ENCODE measurements at places on chromosomes 11 and 22.

DNA sequence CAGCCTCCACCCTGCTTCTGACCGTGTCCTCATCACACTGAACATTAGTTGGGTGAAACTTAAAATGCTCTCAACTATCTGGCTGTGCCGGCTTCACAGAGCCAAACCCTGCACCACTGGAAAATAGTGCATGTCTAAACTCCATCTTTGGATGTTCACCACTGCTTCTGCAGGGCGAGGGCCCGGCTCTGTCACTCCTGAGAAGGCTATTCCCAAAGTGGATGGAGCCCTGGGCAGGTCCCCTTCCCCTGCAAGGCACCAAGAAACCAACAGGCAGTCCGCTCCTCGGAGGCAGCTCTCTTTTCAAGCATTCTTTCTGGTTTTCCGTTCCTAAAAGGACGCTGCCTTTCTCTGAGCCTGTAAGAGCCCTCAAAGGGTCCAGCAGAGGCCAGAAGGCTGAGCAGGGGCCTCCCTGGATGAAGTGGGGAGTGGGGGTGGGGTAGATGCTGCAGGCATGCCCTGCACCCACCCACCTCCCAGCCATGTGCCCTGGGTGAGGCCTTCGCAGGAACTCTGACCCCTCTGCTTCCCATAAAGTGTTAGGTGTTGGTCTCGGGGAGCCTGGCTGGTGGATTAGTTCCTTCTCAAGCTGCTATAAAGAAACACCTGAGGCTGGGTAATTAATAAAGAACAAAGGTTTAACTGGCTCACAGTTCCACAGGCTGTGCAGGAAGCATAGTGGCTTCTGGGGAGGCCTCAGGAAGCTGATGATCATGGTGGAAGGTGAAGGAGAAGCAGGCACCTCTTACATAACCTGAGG lies 23.3 kb downstream of the LINC01488 start:
- no peak for DNase-seq

DNA sequence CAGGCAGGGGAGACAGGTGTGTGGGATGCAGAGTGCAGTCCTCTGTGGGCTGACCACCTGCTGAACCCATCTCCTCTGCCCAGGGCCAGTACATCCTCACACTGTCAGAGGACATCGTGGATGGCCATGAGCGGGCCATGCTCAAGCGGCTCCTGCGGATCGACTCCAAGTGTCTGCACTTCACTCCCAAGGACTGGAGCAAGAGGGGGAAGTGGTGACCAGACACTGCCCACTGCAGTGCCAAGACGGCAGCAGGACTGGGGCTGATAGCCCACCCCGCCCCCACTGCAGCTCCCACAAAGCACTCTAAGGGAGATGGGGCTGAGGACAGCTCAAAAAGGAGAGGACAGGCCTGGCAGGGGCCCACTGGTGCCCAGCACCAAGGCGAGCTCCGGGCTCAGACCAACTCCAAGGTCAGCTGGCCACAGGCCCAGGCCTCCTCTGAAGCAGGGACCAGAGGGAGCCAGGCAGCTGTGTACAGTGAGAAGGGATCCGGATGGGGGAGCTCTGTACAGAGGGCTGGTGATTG lies 1.6 kb downstream of the RNASEH2C start:
- no peak for DNase-seq

- no peak for DNase-seq
Measured at GRCh38 chr11:5626196-5626595, 1.4 kb downstream of the TRIM34 start.

GRCh38 chr11:9663699-9664275 lies at the start of gene SWAP70:
Gene SWAP70 (plus strand): TSS chr11:9664077. CDS start chr11:9664180, 103 bp downstream.
- DNase-seq = peak; percentile 88

DNA sequence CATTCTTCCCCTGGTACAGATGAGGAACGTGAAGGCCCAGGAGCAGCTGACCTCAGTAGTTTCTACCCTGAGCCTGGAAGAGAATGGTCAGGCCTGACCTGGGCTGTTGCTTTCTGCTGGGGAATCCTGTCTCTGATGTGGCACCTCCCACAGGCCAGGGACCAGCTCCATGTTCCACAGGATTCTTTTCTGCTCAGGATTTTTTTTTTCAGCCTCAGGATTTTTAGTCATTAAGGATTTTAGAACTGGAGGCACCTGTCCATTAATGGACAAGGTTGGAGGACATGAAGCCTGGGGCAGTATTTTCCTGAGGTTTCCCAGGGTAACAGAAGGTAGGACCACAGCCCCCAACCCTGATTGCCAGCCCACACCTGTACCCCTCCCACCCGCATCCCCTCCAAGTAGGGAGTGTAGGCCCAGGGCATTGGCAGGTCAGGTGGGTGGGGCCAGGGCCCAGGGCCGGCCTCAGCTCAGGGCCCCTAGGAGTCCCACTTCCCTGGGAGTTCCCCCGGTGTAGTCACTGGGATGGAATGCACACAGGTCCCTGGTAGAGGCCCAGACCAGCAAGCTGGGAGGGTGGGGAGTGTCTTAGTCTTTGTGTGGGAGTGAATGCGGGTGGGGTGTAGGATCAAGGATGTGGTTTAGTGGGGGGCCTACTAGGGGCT lies 16.1 kb downstream of the BIK start:
- no peak for DNase-seq

GRCh38 chr11:15157606-15158137 lies 42.9 kb downstream of the INSC start:
- DNase-seq = no peak

DNA sequence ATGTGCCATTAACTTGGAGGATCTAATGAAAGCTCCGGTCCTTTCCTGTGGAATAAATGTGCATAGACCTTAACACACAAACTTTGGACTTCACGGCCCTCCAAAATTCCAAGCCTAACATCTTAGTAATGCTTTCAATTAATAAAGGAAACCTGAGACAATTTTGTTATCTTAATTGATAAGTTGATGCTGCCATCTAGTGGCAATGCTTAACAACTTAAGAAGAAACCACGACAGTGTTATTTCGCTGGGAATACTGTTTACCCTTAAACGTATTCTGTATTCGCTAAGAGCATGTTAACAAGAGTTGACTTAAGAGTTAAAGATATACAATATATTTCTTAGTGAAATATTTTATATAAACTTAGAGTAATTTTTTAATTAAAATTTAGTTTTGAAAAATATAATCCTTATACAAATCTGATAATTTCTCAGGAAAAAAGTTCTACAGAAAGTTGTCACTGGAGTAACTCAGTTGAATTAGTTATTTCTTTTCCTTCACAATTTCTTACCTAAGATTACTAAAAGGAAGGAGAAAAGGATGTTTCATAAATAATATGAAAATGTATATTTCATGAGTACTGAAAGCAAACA lies 35.0 kb upstream of the OR9G4 start:
- peak; percentile 7 for DNase-seq

GRCh38 chr11:32888805-32889204 lies 3.8 kb upstream of the QSER1 start:
- no peak for DNase-seq

- no peak for DNase-seq
Measured at GRCh38 chr11:71145988-71146824, 106.2 kb downstream of the SHANK2 start.

DNA sequence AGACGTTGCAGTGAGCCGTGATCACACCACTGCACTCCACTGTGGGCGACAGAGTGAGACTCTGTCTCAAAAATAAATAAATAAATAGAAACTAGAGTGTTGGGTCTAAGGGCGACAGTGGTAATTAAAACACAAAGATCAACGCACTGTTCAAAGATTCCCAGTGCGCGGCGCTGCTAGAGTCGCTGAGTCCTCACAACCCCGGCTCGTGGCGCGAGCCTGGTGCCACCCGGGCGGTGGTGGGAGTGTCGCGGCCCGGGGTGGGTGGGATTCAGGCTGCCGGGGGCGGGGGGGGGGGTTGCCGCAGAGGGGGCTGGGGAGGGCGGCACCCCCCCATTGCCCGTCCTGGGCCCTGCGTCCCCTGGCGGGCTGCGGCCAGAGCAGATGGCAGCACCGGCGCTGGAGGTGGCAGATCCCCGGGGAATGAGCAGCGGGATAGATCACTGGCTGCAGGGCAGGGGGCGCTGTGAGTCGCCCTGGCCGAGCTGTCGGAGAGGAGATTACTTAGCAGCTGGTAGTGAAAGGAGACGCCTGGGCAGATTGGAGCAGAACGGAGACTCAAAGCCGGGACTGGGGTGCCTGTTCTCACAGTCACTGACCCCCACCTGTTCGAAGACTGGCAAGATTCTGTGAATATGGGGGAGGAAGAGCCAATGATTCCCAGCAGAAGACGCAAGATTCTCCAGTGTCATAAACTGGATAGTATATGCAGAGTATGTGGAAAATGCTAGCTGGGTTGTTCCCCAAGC lies 30.2 kb upstream of the APOBEC3A start:
- peak; percentile 91 for DNase-seq

GRCh38 chr22:37726241-37726887 lies 29.5 kb downstream of the TRIOBP start:
- no peak for DNase-seq

GRCh38 chr22:45336971-45337431 lies 27.3 kb downstream of the FAM118A start:
- no peak for DNase-seq

GRCh38 chr11:58887452-58887851 lies 42.9 kb upstream of the GLYATL2 start:
- DNase-seq = no peak

GRCh38 chr11:8792710-8793109 lies 110.1 kb downstream of the RPL27A start:
- DNase-seq = no peak

Measured in WERI-Rb-1 (cell line).